ENCODE measurements at places on chromosomes 7 and 10.

- DNase-seq, result no peak
Observed at GRCh38 chr10:45585131-45585530, 87.4 kb downstream of the ZFAND4 start.

DNA sequence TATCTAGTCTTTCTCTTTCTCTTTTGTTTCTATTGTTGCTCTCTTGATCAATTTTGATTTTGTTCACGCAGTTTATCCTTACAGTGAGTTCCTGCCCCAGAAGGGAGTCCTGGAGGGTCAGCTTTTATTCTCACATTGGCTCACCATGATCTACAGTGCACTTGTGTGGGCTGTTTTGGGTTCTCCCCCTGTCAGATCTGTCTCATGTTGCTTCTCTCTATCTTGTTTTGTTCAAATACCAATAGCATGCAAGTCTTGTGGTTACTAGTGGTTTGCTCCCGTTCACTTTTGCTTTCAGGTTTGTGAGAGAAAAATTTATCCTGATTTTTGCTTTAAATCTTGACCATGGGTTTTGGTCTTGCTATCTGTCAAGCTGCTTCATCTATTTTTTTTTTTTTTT, 74.3 kb downstream of the PTN start:
- DNase-seq, result no peak

DNA sequence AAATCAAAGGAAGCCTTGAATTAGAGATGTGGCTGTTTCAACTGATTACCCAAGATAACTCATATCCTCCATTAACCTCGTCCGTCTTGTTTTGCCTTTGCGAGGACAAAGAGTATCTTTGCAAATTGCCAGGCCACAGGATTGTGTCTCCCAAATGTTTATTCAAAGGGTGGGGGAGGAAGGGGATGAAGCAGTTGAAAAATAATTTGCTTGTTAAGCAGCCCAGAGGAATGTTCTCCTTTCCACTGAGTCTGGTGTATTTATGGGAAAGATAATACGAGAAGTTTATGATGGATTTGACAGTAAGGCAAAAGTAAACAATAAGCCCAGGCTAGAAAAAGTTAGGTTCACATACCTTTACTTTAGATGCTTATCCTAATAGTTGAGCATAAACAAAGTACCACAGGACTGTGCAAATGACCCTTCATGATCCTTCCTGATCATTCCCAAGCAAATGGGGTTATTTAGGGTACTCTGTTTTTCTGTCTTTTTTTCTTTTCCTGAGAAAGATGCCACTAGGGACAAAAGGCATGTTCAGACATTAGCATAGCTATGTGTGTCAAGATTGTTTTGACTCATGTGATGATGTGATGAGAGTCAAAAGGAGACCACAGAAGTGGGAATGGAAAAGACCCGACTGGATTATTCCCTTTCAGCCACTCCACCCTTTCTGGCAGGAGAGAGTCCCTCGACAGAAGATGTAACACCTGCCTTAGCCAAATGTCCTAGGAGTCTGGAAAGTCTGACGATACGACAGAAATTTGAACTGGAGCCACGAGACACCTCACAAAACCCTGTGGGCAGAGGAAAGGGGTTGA, 243.0 kb upstream of the GLI3 start:
- no peak for DNase-seq

- no peak for DNase-seq
Observed at GRCh38 chr7:138663725-138664710, 37.1 kb downstream of the SVOPL start.

DNA sequence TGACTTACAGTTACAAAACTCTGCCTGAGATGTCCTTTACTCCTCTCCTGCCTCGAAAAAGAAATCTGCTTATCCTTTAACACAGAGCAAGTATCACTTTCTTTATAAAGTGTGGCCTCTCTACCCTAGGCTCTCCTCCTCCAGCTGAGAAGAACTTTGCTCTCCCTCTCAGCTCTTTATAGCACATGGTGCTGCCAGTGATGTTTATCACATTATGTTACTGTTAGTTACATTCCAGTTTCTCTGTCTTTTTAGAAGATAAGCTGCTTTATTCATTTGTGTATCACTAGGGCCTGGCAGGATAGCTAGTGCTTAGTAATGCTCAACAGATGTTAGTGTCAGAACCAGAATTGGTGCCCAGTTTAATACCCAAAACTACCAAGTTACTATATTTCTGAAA, 41.1 kb upstream of the TMEM229A start:
- no peak for DNase-seq

- DNase-seq, result no peak
Observed at GRCh38 chr10:31124852-31125251, 93.2 kb upstream of the ZNF438 start.

- no peak for DNase-seq
Observed at GRCh38 chr7:305410-306151, 15.6 kb downstream of the FOXL3 start.

DNA sequence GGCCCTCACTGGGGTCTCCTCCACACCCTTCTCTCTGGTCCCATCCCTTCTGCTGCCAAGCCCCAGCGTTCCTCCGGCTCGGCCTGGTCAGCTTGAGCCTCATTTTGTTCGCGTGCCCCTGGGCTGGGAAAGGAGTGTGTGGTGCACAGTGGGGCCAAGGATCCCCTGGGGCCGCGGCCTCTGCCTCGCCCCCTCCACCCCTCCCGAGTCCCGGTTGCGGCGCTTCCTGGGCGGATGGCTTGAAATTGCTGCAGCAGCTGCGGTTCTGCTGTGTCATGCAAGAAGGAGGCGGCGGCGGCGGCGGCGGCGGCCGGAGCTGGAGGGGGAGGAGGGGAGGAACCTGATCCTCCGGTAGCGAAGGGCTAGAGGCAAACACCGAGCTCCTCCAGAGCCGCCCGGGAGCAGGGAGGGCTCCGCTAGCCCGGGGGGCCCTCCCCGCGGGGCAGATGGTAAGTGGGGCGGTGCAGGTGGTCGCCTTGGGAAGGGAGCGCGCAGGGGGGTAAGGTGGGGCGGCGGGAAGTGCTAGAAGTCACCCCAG, 217.8 kb upstream of the MKLN1 start:
- DNase-seq, result peak; percentile 64

GRCh38 chr7:118104812-118105441, 79.0 kb upstream of the LSM8 start:
- DNase-seq, result no peak

DNA sequence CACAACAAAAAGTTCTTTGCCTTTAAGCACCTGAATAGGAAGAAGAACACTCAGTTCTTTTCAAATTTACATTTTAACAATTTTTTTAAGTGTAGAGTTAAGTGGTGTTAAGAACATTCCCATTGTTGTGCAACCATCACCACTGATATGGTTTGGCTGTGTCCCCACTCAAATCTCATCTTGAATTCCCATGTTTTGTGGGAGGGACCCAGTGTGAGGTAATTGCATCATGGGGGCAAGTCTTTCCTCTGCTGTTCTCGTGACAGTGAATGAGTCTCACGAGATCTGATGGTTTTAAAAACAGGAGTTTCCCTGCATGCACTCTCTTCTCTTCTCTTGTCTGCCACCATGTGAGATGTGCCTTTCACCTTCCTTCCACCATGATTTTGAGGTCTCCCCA, 155.7 kb downstream of the PLXNA4 start:
- no peak for DNase-seq

DNA sequence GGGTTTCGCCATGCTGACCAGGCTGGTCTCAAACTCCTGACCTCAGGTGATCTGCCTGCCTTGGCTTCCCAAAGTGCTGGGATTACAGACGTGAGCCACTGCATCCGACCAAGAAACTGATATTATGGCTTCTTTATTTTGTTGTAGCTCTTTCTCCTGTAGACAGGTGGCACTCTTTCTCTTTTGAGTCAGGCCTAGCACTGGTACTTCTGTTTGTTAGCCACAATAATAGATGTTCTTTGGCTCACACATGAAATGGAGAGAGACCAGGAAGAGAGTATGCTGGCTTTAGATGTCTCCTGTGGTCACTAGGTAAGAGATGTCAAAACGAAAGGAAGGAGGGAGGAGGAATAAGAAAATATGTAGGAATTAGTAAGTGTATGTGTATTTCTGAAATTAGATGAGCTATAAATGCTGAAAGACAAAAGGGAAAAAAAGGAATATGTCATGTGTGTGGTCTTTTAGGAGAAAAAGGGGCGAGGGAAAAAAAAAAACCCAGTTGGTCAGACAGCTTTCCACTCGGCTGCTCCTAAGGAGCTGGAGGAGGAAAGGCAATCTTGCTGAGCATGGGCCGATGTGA, 78.7 kb downstream of the CLEC2L start:
- DNase-seq, result no peak

DNA sequence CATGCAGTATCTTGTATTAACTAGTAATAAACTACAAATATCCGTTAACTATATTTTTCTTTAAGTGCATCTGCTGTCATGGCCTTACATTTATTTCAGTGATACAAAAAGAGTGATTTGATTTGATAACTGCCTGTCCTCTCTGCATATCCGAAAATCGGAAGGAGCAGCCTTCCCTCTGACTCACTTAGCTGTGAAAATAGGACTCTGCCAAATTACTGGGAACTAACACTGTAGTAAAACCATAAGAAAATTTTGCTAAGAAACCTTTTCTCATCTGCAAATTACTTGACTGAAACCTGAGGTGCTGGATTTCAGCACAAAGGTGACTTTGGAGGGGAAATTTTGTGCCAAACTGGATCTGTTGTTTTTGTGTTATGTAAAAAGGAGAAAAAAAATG, 176.6 kb upstream of the MKLN1 start:
- DNase-seq, result no peak

- DNase-seq, result no peak
Observed at GRCh38 chr10:10786109-10787090, 231.3 kb upstream of the CELF2 start.

DNA sequence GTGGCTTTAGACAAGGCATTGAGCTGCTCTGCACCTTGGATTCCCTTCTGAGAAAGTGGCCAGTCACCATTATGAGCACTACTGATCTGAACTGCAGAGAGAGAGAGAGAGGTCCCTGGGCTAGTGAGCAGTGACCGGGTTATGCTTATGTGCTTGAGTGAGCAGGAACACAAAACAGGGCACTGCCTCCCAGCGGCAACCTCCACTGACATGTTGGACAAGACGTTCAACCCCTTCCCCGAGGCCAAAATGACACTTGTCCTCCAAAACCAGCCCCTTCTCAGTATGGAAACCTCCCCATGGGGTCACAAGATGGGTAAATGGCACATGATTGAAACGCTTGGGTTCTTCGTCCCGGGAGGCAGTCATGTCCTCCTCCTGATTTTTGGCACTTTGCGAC, 339.4 kb upstream of the ZMIZ1 start:
- no peak for DNase-seq

DNA sequence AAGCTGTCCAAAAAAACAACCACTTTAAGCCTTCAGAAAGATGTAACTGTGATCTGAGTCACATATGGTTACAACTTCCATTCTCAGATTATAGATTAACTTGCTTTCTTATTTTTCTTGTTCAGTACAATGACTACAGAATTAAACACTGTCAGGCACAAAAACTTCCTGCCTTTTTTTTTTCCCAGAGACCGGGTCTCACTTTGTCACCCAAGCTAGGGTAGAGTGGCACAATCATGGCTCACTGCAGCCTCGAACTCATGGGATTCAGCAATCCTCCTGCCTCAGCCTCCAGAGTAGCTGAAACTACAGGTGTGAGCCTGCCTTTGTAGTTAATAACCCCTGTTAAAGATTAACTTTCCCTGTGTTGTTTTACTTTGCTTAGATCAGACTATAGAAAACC, 163.2 kb downstream of the AVL9 start:
- no peak for DNase-seq

GRCh38 chr10:61903221-61903927, 1.9 kb downstream of the ARID5B start:
- DNase-seq, result peak; percentile 65

DNA sequence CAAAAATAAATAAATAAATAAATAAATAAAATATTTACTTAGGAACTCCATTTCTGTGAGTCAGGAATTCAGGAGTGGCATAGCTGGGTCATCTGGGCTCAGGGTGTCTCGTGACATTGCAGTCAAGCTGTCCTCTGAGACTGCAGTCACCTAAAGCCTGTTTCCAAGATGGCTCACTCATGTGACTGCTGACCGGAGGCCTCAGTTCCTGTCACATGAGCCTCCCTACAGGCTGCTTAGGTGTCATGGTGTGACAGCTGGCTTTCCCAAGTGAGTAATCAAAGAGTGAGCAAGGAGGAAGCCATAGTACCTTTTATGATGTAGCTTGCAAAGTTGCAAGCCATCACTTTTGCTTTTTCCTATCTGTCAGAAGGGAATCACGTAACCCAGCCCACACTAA, 128.6 kb upstream of the KCTD7 start:
- no peak for DNase-seq

GRCh38 chr7:5421714-5422395, 1.8 kb downstream of the TNRC18 start:
- DNase-seq, result no peak

DNA sequence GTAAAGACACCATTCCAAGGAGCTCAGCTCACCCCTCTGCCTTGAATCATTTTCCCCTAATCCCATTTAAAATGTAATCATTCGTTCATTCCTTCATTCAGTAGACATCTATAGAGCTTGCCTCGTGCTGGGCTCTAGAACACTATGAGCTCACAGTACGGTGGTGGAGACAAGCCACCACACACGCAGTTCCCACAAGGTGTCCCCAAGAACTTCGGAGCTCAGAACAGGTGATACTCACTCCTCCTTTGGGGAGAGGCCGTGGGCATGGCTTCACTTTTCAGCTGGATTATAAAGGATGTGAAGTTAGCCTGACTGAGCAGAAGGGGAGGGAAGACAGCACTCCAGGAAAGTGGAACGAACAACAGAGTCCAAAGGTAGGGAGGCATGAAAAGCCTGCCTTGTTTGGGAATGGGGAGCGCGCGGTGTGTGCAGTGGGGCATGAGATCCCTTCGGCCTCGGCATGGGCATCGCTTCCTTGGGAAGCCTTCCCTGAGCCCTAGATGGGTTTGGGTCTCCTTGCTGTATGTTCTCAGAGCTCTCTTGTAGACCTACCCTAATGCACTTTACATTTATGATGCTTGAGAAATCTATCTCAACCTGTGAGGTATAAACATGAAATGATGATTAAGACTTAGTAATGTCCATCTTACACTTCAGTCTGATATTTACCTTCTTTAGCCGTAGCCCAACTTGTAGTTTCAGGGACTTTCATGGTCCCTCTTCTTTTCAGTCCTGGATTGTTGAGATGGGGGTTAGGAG, 809 bp upstream of the OGA start:
- DNase-seq, result no peak

GRCh38 chr10:82294874-82295378, 419.9 kb downstream of the NRG3 start:
- DNase-seq, result no peak
